ENCODE measurements at places on chromosomes 4 and X.

- DNase-seq: no peak
Measured at GRCh38 chr4:74294681-74295080, 13.6 kb upstream of the EPGN start.

DNA sequence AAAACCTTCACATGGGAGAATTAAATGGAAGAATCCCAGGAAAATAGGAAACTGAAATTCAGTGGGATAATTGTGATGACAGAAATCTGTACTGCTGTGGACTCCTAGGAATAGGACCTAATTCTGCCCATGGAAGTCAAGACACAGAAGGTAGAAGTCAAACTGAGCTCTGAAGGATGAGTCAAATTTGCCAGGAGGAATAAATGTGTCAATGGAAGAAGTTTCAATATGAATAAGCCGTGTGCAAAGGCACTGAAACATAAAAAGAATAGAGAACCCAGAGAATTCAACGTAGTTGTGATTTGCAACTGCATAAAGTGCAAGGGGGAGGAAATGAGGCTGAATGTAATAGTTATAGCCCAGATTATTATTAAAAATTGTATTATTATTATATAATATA is 11.6 kb downstream of the ENAM start:
- DNase-seq: no peak

DNA sequence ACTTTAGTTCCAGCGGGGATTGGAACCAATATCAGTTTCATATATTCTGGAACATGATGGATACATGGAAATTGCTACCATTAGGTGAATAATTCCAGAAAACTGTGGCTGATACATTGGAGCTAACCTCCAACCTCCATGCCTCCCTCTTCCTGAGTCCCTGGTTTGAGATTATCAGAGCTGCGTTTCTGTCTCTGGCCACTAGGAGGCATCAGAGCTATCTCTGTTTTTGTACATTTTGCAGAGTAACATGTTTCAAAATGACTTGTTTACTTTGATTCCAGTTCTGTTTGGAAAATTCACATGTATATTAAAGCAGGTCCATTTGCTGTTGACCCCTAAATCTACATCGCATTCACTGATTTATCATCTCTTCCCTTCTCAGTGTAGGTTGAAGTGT is 2.4 kb upstream of the RAB40AL start:
- DNase-seq: no peak

DNA sequence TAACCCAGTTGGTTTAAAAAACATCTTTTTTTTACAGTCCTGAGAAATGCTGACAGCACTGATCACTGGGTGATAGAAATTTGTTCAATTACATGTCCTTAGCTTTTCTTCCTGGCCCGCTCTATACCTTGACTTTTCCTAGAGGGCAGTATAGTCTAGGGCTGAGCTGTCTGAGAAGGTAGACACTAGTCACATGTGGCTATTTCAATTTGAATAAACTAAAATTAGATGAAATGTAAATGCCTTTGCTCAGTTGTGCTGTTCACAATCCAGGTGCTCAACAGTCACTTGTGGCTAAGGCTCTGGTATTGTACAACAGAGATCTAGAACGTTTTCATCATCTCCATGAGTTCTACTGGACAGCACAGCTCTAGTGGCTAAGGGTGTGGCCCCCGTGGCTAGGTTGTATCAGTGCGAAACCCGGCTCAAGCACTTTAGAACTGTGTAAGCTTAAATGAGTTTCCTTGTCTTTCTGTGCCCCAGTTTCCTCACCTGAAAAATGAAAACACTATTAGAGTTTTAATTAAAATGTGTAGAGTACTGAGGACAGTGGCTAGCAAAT is 111.6 kb upstream of the WDR17 start:
- DNase-seq: no peak

- DNase-seq: no peak
Measured at GRCh38 chrX:133660281-133660680, 245.0 kb upstream of the GPC4 start.

DNA sequence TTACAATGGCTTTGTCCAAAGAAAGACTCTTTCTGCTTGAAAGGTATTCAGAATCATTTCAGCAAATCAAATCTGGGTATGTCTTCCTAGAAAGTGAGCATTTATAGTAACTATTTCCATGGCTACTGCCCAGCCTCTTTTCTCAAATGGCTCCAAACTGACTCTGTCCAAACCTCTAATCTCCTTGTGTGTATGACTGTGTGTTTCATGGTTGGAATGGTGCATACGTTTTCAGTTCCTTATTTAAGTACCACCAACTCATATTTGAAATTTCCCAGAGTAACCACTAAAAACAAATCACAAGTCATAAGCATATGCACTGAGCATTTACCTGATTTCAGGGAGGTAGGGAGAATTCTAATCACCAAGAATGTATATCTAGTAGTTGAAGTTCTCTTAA is 106.0 kb downstream of the TMEM144 start:
- no peak for DNase-seq

DNA sequence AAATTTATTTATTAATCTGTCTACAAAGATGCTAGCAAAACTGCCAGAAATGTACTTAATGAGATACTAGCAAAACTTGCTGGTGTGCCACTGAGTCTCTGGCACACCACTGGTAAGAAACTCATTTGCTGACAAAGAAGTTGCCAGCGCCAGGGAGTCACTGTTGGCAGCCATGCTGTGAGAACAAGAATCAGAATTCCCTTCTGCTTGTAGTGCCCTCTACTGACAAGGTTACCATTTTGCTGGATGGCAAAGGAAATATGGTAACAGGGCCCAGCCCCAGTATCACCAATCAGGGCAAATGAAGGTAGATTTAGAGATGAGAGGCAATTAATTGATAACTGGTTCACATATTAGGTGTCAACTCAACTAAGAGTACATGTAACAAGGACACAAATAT is 750.1 kb upstream of the ADGRL3 start:
- DNase-seq: no peak

- DNase-seq: no peak
Measured at GRCh38 chr4:26959654-26960047, 99.0 kb downstream of the STIM2 start.

- no peak for DNase-seq
Measured at GRCh38 chrX:150094996-150095395, 156.7 kb upstream of the EOLA2 start.

- DNase-seq: no peak
Measured at GRCh38 chr4:27062256-27062655, 201.6 kb downstream of the STIM2 start.

Data from thoracic aorta (tissue), 2 donors.